ENCODE measurements at places on chromosomes 5 and 9.

GRCh38 chr5:84168841-84169240 lies 215.8 kb downstream of the EDIL3 start:
- DNase-seq = no peak

- DNase-seq = no peak
These were observed 9.1 kb downstream of the SARDH start for GRCh38 chr9:133728856-133729616.

DNA sequence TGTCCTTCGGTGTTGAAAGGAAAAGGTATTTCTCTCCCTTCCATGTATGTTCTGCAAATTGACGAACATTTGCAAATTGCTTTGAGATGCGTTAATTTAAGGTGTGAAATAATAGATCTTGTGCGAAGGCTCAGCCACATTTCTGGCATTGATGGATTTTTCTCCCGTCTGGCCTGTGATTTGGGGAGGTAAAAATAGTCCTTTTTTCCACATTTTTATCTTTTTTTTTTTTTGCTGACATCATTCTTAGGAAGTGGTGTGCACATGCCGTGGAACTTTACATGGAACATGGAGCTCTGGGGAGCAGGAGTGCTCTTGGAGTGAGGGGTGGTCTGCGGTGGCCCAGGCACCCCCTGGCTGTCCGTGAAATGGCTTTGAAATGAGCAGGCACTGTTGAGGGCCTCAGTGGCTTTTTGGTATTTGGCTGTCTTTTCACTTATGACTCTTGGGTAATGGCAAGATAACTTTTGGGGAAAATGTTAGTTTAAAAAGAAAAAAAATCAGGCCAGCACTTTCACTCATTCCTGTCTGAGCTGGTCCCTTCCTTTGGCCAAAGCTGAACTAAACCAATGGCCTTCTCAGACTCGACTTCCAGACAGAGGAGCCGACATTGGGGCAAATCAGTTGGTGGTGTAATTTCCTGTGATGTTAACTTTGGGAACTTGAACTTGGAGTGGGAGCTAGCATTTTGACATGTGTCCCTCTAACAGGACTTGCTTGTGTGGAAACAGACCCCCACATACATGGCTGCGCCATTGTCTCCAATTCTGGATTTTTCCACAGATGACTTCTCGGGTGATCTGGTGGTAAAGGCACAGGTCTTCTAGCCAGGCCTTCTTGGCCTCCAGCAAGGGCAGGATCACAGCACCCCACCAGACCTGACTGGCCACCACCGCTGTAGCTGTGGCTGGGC lies 4.2 kb downstream of the NEK6 start:
- DNase-seq = no peak

GRCh38 chr5:59547731-59548130 lies 345.8 kb downstream of the PDE4D start:
- no peak for DNase-seq

DNA sequence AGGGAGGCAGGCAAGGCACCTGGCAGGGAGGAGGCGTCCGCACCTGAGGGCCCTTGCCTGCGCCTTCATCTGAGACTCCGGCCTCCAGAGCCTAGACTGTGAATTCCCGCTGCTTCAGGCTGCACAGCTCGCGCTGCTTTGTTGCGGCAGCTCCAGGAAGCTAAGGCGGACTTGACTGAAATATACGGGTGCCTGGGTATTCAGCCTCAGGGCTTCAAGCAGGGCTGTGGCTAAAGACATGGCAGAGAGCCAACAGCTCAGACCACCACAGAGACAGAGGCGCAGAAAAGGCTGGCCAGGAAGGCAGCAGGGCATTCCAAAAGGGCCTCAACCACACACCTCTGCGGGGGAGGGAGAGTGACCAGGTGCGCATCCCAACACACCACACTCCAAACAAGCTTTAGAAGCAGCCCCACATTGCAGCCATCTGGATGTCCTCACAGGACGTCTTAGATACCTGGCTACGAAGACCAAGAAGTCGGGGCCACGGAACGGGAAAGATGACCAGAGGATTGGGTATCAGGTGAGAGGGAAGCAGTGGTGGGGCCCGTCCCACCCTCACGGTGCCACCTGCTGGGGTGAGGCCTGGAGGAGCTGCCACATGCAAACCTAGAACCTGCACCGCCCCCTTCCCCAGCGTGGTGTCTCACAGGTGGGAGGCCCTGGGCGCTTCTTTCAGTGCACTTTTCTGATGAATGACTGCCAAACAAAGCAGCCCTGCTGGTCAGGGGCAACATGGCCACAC lies 1.7 kb upstream of the DPH7 start:
- no peak for DNase-seq

- DNase-seq = no peak
These were observed 39.3 kb upstream of the KIAA1958 start for GRCh38 chr9:112447283-112447761.

- no peak for DNase-seq
These were observed 64.1 kb downstream of the PLAC8L1 start for GRCh38 chr5:146041180-146041789.

DNA sequence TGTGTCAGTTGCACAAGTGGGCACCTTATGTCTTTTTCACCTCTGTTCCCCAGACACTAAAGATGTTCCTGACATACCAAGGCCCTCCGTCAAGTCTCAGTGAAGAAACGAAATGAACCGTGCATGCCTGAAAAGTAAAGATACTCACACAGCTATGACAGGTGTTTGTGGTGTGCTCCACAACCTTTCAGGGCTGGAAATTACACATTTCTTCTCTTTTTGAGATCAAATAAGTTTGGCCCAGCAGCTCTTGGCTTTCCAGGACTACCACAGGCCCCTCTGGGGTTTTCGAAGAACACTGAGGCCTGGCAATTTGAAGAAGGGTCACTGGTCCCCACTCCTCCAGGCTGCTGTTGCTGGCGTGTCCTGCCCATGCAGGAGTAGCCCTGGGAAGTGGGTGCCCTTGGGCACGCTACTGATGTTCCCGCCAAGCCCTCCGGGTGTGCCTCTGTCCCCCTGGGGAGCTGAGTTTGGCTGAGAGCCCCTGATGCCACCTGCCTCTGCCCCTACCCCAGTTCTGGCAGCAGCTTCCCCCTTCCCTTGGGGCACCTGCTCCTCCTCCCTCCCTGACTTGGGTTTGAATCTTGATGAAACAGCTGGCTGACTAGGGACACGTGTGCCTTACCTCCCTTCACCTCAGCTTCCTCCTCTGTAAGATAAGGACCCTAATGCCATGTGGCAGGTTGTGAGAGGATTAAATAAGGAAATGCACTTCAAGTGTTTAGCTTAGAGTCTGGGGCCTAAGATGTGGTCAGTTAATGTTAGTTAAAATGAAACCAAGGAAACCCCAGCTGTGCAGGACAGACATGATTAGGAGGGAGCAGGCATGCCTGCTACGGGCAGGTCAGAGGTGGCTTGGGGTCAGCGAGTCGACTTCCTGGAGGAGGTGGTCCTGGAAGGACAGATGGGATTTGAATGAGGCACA lies 49.1 kb upstream of the GADD45G start:
- no peak for DNase-seq

DNA sequence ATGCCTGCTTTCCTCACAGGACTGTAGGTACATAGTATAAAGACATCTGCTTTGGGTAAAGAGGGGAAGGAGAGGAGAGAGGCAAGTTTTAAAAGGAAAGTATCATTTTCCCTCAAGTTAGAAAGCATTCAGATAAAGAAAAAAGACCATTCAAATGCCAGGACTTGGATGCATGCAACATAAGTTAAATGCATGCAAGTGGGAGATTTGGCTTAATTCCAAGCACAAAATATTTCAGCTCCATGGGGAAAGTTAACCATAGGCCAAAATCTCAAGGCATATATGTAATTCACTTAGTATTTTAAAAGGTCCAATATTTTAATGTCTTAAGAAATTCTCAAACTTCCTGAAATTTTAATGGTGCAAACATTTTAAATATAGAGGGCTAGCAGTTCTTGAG lies 36.4 kb downstream of the POU5F2 start:
- DNase-seq = no peak

GRCh38 chr9:130194378-130194932 lies 22.3 kb downstream of the NCS1 start:
- no peak for DNase-seq

DNA sequence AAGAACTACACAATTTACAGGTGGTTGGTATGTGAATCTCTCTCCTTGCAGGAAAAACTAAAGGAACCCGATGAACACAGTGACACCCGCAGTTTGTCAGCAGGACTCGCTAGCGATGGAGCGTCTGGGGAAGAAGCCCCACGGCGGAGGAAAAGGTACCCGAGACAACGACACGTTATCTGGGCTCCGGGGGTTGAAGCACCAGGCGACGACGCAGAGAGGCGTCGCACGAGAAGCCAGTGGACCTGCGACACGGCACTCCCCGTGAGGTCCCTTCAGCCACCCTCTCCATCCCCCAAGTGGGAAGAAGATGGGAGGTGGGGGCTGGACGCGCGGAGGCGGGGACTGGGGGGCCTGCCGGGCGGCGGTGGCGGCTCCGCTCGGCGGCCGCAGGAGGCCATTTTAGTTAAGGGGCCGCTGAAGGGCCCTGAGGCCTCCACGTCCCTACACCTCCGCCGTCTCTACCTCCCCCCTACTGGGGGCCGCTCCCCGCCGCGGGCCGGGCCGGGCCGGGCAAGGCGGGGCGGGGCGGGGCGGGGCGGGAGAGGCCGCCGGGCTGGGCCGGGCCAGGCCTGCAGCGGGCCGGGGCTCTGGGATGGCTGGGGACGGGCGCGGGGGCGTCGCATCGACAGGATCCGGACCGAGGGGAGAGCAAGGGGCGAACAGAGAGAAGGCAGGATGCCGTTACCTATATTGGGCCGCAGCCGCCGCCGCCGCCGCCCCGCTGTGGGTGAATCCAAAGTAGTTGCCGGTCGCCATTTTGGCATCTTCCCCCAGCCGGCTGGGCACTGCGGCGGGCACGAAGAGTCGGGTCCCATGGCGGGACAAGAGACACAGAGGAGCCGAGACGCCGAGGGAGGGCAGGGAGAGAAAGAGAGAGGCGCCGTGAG lies 754 bp downstream of the ZFR start:
- no peak for DNase-seq

DNA sequence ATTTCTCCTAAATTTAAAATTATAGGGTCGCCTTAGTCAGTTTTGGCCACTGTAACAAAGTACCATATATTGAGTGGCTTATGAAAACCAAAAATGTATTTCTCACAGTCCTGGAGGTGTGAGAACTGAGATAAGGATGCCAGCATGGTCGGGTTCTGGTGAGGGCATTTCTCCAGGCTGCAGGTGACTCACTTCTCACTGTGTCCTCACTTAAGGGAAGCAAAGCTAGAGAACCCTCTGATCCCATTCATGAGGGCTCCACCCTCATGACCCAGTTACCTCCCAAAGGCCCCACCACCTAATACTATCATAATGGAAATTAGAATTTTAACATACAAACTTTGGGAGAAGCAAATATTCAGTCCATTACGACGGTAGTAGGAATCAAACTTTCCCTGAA lies 75.1 kb upstream of the FBN2 start:
- DNase-seq = no peak

- no peak for DNase-seq
These were observed 98.4 kb downstream of the ZNF354C start for GRCh38 chr5:179158556-179158955.

GRCh38 chr5:219460-219863 lies 1.3 kb downstream of the SDHA start:
- DNase-seq = no peak

DNA sequence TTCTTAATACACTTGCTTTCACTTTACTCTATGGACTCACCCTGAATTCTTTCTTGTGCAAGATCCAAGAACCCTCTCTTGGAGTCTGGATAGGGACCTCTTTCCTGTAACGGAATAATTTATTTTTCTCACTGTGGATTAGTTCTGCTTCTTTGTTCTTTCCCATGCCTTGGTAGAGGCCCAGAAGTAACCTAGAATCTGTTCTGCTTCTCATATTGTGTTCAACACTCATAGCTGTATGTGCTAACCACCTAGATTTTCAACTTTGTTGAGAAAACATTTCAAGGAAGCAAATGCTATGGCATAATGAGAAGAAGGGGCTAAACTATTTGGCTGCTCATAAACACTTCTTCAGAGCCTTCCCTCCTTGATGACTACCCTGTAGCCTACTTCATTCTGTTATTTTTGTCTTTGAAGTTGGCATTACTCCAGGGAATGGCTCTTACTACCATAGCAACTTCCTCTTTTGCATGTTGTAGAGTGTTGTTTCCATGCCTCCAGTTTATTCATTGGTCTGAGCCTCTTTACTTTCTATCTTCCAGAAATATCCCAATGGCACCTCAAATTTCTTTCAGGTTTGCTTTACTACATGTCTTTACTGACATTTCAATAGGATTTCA lies 74.3 kb downstream of the KIAA0825 start:
- DNase-seq = no peak

DNA sequence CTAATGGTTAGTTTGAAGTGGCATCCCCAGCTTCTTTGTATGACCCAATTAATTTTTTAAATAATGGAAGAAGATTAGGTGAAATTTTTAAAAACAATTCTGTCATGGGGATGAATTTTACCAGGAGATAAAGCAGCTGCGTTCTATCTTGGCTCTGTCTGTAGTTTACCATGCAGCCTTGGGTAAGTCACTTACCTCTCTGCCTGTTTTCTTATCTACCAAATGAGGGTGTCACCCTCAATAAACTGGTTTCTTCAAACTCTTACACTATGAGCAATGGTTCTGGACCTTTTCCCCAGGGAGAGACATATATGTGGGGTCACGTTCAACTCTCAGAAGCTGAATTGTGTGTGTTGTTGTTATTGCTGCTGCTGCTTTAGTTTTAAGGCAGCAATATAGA lies 71.7 kb downstream of the TEX10 start:
- no peak for DNase-seq

DNA sequence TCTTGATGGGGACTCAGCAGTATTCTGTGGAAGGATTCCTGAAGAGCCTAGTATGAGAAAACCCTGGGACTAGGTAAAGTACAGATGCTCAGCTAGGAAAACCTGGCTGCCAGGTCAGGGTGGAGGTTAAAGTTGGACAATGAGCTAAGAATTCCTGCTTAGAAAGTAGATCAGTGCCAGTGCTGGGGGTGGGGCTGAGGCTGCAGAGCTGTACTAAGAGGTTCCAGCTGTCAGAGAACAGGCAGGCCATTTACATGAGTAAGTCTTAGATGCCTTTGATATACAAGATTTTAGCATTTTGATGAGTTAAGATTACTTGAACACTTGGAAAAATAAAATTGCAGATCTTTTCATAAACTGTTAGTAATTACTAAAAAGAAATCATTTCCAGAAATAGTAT lies 332.3 kb upstream of the NUDT12 start:
- DNase-seq = no peak

DNA sequence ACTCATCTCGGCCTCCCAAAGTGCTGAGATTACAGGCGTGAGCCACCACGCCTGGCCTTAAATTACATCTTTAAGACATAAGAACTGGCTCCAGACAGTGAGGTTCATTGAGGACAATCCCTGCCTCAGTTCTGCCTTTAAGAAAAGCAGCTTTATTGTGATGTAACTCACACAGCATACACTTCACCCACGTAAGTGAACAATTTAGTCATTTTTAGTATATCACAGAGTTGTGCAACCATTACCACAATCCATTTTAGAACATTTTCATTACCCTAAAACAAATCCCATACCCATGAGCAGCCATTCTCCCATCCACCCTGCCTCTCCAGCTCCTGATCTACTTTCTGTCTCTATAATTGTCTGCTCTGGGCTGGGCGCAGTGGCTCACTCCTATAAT lies 24.0 kb upstream of the LTC4S start:
- DNase-seq = no peak

- no peak for DNase-seq
These were observed 2.4 kb downstream of the DCAF12 start for GRCh38 chr9:34124099-34124498.

- no peak for DNase-seq
These were observed 95.4 kb upstream of the RETREG1 start for GRCh38 chr5:16712178-16712577.
